ENCODE measurements at places on chromosomes 16 and 17.

GRCh38 chr16:21001262-21001661, 100.7 kb downstream of the LYRM1 start:
- DNase-seq: no peak

DNA sequence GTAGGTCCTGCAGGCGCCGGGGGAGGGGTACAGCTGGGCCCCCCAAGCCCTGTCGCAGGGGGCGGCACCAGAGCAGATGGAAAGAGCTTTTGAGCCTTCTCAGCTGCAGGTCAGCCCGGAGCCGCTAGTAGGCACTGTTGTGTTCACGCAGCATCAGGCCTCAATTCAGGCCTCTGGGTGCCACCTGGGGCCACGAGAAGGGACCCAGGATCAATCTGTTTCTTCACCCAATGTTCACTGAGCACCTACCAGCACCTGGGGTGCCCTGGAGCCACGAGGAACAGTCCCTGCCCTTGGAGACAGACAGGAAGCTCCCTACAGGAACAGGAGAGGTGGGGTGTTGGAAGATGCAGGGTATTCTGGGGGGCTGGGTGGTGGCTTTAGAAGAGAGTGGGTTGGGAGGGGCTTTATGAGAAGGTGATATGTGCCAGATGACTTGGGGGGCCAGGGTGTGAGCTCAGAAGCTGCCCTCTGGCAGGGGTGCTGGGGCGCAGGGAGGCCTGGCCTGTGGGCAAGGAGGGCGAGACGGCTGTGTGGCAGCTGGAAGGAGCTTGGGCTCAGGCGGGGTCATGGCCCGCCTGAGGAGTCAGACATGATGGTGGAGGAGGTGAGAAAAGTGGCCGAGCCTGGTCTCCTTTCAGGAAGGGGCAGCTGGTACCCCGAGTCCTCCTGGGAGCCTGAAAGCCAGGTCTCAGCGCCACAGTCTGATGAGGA, 121.9 kb upstream of the GSE1 start:
- DNase-seq: no peak

- DNase-seq: no peak
Observed at GRCh38 chr17:80261159-80261894, 675 bp downstream of the RNF213 start.

GRCh38 chr16:12661656-12662172, 142.0 kb downstream of the CPPED1 start:
- DNase-seq: no peak

- peak; percentile 5 for DNase-seq
Observed at GRCh38 chr17:57701124-57701523, 44.0 kb downstream of the CCDC182 start.

DNA sequence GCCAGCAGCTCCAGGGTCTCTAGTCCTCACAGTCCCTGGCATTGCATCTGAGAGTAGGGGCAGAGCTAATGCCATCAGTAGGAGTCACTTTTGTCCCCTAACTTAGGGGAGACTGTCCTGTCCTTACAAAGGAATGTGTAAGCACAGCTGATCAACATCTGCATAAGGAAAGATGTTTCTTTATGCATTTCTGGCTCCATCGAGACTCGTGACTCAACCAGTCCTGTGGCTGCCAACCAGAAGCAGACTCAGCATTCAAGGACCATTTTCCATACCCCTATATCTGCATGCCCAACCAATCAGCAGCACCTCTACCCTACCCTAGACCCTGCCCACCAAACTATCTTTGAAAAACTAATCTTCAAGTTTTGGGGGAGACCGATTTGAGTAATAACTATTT, 8.2 kb upstream of the MPP2 start:
- DNase-seq: no peak

- DNase-seq: no peak
Observed at GRCh38 chr16:47712276-47713224, 251.4 kb downstream of the PHKB start.

- no peak for DNase-seq
Observed at GRCh38 chr17:17300624-17301568, 2.3 kb upstream of the NT5M start.

GRCh38 chr17:81808778-81809555, 5.0 kb downstream of the GCGR start:
- no peak for DNase-seq

GRCh38 chr16:68790130-68790761, 53.1 kb upstream of the TANGO6 start:
- DNase-seq: no peak

- DNase-seq: no peak
Observed at GRCh38 chr17:3030096-3030495, 33.3 kb downstream of the OR1D5 start.

DNA sequence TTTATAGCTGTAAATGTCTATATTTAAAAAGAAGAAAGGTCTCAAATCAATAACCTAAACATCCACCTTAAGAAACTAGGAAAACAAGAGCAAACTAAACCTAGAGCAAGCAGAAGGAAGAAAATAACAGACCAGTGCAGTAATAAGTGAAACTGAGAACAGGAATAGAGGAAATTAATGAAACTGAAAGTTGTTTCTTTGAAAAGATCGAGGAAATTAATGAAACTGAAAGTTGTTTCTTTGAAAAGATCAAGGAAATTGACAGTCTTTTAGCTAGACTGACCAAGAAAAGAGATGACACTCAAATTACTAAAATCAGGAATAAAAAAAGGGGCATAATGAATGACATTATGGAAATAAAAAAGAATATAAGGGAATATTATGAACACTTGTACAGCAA, 46.4 kb downstream of the SLFN5 start:
- DNase-seq: no peak

- no peak for DNase-seq
Observed at GRCh38 chr17:46944931-46945330, 22.0 kb downstream of the GOSR2 start.

DNA sequence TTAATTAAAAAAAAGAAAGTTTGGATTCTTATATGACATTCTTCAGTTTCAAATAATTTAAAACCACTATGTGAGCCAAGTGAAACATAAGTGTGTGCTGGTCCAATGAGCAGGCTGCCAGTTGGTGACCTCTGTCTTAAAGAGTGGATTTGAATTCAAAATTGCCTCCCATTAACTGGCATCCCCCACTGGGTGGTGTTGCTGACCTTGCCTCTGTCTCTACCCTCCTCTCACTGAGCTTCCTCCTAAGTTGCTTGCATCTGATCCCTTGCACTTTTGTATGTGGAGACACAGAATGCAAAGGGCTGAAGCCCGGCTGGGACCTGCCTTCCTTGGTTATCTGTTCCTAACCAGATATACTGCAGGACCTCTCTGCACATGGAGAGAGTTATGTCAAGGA, 160.6 kb downstream of the CYLD start:
- DNase-seq: no peak

DNA sequence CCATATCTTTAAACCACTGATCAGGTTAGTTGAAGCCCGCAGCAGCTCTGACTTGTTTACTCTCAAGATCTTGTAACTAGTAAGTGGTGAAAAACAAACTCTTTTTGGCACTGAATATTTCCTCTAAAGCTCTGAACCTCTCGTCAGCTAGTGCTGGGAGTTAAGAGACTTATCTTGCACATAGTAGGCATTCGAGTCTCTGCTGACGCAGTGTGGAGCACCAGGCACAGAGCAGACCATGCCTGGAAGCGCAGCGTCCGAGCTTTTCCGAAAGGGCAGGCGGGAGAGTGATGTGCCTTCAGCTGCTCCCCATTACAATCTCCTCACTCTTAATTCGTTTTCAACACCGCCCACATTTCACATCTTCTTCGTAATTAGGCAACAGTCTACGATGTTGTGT, 63.0 kb downstream of the SMG6 start:
- no peak for DNase-seq

DNA sequence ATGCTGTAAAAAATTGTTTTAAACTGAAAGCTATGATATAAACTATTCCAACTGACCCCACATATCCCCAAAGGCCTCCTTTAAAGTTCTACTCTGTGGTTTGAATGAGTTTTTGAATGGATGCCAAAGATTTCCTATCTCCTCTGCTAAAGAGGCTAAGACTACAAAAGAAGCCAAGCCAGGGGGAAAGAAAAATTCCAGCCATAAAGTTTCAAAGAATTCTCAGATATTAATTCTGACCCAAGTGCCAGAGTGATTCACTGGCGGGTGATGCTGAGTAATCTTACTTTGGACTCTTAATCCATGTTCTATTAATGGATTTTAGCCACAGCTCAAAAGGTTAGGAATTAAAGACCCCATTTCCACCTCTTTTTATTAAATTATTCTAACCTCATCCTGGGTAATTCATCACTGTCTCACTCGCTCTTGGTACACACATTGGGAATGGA, 60.7 kb downstream of the HS3ST3A1 start:
- DNase-seq: no peak

DNA sequence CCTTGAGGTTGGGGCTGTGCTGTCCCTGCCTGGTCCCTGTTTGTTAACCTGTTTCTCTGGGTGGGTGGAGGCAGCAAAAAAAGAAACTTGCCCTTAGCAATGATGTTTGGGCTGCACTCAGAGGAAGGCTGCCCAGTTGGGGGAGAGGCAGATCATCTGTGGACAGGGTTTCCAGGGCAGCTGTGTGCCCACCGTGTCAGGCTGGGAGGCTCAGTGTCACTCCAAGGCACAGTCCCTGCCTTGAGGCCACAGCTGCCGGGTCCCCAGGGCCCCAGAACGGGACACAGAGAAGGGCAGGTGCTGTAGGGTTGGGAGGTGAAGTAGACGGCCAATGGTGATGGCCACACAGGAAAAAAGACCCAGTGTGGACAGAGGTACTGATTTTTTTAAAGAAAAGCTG, 3.9 kb downstream of the IL34 start:
- DNase-seq: no peak

DNA sequence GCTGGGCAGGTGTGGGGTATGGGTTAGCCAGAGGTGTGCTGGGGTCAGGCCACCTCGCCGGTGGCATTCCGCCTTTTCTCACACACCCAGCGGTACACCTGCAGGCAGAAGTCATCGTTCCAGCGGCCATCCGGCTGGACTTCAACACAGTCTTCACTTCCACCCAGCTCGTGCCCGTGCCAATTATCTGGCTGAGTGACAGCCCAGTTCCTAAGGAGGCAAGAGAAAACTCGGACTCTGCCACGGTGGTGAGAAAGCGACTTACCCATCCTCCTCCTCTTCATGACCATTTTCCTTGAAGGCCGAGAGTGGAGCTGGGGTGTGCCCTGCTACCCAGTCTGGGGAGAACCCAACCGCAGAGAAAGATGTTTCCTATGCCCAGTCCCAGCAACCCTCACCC, 13.1 kb downstream of the ASGR2 start:
- DNase-seq: no peak

DNA sequence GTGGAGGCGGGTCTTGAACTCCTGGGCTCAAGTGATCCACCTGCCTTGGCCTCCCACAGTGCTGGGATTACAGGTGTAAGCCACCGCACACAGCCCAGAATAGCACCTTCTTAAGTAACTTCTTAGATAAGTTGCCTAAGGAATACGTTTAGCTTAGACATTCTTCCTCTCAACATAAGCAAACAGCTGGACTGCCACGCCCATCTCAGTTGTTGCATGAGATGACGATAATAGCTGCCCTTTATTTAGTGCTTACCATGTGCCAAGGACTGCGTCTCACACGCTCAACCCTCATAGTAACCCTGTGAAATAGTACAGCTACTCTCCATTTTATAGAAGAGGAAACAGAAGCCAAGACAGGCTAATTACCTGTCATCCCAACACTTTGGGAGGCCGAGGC, 11.8 kb downstream of the HASPIN start:
- DNase-seq: no peak

GRCh38 chr16:82991966-82992675, 365.4 kb downstream of the CDH13 start:
- DNase-seq: no peak

GRCh38 chr17:14359163-14360020, 58.5 kb downstream of the HS3ST3B1 start:
- no peak for DNase-seq

DNA sequence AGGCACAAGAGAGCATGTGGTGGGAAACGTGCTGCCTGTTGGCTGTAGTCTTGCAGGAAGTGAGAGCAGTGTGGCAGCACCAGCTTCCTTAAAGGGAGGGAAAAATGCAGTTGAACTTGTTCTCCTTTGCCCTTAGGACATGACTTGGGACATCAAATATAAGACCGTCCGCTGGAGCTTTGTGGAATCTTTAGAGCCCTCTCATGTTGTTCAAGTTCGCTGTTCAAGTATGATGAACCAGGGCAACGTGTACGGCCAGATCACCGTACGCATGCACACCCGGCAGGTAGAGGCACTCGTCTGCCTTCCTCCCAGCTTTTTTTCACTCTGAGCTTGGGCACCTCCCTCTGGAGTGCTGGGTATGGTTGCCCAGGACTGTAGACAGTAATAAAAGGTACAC, 23.3 kb downstream of the GPR179 start:
- DNase-seq: no peak

- no peak for DNase-seq
Observed at GRCh38 chr17:42979511-42980273, at the start of gene PTGES3L. PTGES3L (minus strand) TSS chr17:42980080; CDS start chr17:42980053, 27 bp downstream.

DNA sequence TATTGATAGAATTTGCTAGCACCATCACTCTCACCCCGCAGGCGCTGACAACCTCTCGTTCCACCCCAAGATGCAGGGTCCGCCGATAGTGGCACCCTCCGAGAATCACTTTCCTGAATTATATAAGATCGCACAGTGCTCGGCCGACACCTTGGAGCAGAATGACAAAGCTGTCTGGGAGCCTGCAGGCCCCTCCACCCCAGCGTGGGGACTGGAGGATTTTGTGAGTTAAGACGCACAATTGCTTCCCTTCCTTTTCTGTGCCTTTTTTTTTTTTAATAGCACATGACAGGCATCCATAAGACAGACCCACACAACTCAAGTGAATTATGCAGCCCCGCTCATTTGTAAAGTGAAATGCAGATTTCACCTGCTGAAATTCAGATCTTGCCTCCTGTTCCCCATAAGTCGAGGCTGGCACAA, 155.3 kb downstream of the C16orf78 start:
- DNase-seq: no peak

DNA sequence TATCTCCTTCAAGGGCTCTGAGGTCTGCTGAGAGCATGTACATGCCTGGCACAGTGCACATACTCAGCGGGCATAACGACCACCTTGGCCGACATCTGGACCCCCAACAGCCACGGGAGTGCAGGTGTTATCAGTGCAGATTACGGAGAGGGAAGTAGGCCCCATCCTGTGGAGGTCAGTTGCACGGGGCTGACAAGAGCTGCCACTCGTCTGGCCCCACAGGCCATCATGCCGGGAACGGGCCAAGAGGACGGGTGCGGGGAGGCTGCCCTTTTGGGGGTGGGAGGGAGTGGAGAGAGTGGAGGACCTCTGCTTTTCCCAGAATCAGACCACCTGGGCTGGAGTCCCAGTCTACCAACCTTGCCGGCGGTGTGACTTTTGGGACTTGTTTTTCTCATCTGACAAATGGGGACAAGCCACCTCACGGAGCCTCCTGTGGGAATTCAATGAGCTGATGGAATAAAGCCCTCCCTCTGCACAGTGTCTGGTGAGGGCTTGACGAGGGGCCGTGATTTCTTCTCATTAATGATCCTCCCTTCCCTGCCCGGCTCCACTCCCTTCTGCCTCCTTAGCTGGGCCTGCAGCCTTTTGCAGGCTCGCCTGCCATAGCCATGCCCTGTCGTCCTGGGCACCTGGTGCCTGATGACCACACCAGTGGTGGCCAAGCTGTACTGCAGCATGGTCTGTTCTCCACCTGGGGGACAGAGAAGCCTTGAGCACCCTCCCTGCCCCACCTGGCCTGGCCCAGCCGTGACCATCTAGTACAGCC, 4.6 kb downstream of the PRSS33 start:
- no peak for DNase-seq
